Thymus (tissue), 14 donors: ENCODE measurements at places on chromosomes 11 and 22. TPM values are rescaled to one million over a fixed set of nuclear protein-coding genes. Genes with fewer than 3 reads are reported as not detected.

NCF4 gene
- polyA plus RNA-seq: 24.0 TPM

SAA1 gene
- 1,843 TPM for polyA plus RNA-seq

GRCh38 chr11:65217441-65218423, 36.0 kb downstream of the CAPN1 start:
- no peak for DNase-seq

CLMP gene
- 1.1 TPM for polyA plus RNA-seq

CD3E gene
- polyA plus RNA-seq: 328 TPM

BCO2 gene
- polyA plus RNA-seq: 5.5 TPM

OR8G1 gene
- not detected for polyA plus RNA-seq

- no peak for DNase-seq
Measured at GRCh38 chr11:9253086-9253485, 12.1 kb downstream of the DENND5A start.

DNA sequence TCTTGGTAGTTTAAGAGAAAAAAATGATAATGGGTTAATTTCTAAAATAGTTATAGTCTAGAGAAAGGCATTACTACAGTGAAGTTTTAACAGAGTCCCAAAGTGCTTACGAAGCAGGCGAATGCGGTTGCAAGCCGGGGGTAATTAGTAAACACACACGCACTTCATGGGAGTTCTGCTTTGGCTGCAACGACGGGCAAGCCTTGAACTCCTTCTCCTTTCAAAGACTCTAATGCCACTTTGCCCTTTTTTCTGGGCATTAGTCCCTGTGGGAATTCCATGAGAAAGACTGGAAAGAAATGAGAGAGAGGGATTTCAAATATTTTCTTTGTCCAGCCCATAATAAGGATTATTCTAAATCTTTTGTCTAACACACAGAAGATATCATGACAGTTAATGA, 66.1 kb downstream of the TENM4 start:
- no peak for DNase-seq

- no peak for DNase-seq
Measured at GRCh38 chr11:126992065-126992803, 8.3 kb downstream of the KIRREL3 start.

MUC2 gene
- under 0.01 TPM for polyA plus RNA-seq

RAC2 gene
- 206 TPM for polyA plus RNA-seq

DNA sequence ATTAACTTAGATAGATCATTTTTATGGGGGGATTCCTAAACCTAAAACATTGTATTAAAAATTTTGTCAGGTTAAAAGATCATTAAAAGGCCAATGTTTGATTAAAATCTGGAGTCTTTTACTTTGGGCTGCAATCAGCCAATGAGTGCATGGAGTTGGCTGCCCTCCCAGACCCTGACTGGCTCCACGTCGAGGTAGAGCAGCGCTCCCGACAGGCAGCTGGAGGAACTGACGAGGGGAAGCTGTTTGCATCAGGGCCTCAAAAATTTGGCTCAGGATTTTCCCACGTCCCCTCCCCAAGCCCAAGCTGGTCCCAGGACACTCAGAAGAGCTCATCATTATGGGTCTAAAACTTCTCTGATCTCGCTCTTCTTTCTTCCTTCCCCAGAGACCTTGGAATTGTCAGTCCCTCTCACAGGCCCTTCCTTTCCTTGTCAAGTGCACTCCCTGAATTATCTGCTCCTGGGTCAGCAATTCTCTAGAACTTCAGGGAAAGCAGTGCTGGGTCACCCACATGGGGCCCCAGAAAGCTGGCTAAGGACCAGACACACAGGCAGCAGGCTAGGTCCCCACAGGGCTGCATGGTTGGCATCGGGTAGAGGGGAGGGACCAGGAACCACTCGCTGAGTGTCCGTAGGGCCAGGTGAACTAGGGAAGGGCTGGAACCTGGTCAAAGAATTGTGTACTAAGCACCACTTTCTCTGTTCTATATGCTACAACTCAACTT, 119.6 kb upstream of the IGLL5 start:
- no peak for DNase-seq

CSF2RB gene
- 14.6 TPM for polyA plus RNA-seq

GRCh38 chr11:20600020-20600346, 575 bp downstream of the SLC6A5 start:
- DNase-seq: no peak

TMEM86A gene
- polyA plus RNA-seq: 1.9 TPM

TMEM45B gene
- polyA plus RNA-seq: 3.4 TPM

- DNase-seq: no peak
Measured at GRCh38 chr22:45905924-45906865, 70.8 kb downstream of the WNT7B start.

ART1 gene
- 0.02 TPM for polyA plus RNA-seq
